Stimulated activated CD4-positive, alpha-beta T cell treated with anti-CD3 and anti-CD28 coated beads, Interleukin-4, amount 100 ng/mL, for 4 hours (primary cell): ENCODE measurements at places on chromosomes 1 and 21.

DNA sequence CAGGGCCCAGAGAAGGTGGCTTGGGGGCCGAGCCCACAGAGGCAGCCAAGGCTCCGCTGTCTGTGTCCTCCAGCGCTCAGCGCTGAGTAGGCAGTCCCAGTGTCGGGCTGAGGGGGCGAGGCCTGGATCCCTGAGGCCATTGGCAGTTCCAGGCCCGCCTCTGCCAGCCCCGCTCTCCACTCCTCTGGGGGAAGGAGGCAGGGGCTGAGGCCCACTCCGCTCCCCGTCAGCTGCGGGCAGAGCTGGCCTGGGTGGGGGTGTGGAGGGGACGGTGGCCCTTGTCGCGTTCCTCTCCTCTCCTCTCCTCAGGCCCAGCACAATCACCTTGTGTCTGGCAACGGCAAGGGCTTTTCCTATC lies 132.8 kb downstream of the CASZ1 start:
- no peak for DNase-seq

GRCh38 chr1:214067397-214067796 lies 79.6 kb downstream of the PROX1 start:
- no peak for DNase-seq

DNA sequence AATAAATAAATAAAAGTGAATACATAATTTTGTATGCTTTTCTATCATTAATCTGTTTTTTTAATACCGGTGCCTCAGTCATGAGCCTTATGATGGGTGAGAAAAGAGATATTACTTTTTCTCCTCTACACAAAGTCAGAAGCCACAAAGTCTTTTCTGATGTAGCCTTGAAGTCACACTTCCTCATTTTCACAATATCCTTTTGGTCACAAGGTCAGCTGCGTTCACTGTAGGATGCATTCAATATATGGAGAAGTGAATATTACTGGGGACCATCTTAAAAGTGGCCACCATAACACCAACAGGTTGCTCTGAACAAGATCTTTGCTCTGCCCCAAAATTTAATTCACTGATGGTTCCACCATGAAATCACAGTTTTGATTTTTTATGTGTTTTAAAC lies 83.3 kb upstream of the TNR start:
- no peak for DNase-seq

DNA sequence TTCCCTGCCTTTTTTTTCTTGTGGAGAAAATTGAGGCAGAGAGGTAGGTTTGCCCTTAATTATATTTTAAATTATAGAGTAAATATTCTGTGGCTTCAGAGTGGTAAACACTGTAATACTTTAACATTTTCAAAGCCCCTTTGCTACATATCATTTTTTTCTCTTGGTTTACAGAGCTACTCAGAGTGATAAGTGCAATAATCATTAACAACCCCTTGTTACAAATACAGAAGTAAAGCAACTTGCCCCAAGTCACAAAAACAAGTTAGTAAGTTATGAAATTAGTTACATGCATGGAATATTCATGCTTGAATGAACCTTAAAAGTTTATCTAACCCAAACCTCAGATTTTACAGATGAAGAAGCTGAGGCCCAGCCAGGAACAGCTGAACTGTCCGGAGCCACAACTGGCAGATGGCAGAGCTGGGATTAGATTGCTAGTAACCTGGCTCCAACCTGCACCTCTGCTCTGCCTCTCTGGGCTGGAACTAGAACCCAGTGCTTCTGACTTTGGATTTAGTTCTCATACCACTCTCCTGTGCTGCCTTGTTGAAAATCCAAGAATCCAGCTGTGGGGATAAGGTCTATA lies 48.7 kb downstream of the TNN start:
- no peak for DNase-seq

DNA sequence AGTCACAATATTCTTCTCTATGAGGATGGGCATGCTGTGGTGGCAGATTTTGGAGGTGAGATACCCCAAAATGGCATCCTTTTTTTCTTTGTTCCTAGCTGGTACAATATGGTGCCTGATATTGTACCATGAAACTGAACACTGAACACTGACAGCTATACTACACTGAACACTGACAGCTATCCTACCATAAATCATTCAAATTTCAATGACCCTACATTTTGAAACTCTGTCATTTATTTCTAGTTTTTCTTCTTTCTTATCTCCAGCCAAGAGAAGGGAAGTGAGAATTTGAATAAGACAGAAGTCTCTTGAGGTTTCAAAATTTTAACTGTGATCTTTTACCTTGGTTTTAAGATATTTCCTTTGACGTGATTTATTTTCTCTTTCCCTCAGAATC lies 76.3 kb downstream of the LRRC53 start:
- DNase-seq: no peak

DNA sequence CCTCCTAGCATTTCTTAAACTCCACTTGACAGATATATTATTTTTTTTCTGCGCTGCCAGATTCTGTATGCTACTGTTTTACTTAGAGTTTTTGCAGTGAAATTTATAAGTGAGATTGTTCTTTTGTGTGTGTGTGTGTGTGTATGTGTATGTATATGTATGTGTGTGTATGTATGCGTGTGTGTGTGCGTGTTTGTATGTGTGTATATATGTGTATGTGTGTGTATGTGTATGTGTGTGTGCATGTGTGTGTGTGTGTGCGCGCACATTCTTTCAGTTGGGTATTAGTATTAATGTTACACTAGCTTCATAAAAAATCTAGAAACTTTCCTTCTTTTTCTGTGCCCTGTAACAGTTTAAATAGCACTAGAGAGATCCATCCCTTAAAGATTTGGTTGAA lies 152.6 kb upstream of the CSF3R start:
- no peak for DNase-seq

DNA sequence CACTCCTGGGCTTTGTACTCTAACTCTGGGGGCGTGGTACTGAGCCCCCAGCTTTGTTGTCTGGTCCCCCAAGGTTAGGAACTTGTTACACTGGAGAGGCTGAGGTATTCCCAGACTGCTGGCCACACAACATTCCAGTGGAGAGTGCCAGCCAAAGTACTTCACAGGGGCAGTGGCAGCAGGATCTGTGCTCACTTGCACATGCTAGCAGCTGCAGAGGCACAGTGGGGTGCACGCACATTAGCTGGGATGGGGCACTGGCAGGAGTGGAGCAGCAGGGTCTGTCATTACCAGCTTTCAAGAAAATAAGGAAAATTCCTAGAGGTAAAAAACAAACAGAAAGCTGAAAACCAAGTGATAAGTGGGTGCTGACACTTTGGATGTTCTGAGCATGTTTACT lies 31.0 kb downstream of the ZNF691 start:
- no peak for DNase-seq

- DNase-seq: no peak
Observed at GRCh38 chr1:205041001-205041715, 1.9 kb upstream of the CNTN2 start.

DNA sequence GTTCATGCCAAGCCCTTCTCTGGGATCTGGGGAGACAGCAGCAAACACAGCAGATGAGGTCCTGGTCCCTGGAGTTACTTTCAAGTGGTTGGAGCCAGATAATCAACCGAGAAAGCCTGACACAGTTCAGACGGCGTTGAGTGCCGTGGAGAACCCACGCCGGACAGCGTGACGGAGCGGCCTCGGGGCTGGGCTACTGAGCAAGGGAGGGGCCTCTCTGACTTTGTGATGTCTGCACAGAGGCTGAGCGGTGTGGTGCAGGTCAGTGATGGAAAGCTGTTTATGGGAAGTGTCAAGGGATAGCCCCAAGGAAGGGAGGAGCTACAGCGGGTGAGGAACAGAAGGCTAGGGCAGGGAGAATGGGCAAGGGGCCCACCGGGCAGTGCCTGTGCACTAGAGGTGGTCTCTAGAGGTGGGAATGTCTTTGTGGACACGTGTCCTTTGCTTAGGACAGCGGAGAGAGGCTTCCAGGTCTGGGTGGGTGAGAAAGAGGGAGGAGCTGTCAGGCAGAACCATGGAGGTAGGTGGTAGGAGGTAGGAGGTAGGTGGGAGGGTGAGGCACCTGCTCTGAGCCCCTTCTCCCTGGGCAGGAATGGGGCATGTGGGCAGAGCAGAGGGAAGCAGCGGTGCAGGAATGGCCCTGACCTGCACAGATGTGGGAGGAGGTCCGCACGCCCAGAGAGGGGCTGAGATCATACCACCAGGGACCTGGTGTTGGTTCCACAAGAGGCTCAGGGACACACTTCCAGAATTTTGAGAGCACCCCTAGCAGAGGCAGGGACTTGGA lies 62.8 kb downstream of the RUNX3 start:
- DNase-seq: no peak

DNA sequence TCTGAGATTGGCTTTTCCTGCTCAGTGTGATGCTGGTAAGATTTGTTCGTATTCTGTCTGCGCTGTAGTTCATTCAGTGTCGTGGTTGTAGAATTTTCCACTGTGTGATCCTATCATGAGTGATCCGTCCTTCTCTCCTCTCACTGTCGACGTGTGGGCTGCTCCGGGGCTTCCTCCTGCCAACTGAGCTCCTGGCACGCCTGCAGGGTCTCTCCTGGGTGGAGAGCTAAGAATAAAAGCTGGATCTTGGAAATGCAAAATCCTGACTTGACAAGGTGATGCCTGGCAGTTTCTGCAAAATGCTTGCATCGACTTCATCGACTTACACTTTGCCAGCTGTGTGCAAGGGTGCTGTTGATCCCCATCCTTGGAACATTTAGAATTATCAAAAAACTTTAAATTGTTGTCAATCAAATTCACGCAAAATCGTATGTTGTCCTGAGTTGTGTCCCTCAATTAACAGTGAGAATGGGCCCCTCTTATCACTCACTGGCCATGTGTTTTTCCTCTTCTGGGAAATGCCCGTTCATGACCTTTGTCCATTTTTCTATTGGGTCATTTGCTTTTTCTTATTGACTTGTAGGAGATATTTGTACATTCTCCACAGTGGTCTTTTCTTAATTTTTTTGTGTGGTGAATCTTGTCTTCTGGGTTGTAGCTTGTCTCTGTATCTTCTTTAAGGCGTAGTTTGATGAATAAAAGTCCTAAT lies 125.5 kb downstream of the CRYAA start:
- DNase-seq: no peak

DNA sequence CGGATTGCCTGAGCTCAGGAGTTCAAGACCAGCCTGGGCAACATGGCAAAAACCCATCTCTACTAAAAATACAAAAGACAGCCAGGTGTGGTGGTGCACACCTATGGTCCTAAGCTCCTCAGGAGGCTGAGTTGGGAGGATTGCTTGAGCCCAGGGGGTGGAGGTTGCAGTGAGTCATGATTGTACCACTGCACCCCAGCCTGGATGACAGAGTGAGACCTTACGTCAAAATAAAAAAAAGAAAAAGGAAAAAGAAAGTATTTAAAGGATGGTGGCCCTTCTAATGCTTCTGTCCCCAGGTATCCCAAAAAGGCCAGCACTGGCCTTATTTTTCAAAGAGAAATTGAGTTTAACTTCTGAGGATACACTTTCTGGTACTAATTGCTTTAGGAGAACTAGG lies 1.7 kb downstream of the IKBKE start:
- DNase-seq: peak; percentile 37

DNA sequence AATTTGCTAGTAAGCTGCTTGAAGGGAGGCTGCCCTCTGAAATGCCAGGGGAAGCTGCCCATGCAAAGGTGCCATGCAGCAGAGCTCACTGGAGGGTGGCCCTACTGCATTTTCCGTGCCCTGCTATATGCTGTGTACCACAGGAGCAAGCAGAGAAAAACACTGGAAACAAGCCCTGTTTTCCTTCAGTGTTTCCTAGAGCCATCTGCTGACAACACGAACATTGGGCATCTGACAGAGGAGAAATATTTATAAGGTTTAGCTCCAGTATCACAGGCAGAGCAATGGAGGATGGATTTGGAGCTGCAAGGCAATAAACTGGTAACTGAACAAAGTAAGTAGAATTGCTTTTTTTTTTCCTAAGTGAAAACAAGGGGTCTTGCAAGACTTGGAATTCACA lies 198.4 kb downstream of the USP25 start:
- DNase-seq: no peak

DNA sequence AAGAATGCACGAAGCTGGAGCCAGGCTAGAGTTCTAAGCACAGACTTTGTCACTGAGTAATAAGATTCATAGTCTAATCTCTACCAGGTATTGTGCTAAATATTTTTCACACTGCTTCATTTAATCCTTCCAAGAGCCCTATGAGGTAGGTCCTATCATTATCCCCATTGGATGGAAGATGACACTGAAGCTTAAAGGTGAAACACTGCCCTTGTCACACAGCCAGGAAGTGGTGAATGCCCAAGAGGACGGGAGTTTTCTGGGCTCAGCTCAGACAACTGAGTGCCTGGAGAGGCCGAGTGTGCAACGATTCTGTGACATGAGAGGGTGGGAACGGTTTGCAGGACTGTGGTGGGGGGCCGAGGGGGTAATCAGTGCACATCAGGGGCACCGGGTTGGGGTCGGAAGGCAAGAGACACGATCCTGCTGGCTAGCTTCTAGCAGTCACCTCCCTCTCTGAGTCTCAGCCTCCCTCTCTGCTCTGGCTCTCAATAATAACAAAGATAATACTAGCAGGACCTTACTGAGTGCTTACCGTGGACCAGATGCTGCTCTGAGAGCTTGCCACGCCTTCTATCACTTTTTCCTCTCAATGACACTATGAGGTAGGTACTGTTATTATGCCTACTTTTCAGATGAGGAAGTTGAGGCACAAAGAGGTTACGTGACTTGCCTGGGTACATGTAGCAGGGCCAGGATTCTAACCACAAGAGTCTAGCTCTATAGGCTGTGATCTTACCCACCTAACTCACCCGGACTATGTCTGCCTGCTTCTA lies 12.4 kb downstream of the KCNQ4 start:
- DNase-seq: no peak

- no peak for DNase-seq
Observed at GRCh38 chr21:37970548-37970947, 54.3 kb upstream of the KCNJ6 start.

DNA sequence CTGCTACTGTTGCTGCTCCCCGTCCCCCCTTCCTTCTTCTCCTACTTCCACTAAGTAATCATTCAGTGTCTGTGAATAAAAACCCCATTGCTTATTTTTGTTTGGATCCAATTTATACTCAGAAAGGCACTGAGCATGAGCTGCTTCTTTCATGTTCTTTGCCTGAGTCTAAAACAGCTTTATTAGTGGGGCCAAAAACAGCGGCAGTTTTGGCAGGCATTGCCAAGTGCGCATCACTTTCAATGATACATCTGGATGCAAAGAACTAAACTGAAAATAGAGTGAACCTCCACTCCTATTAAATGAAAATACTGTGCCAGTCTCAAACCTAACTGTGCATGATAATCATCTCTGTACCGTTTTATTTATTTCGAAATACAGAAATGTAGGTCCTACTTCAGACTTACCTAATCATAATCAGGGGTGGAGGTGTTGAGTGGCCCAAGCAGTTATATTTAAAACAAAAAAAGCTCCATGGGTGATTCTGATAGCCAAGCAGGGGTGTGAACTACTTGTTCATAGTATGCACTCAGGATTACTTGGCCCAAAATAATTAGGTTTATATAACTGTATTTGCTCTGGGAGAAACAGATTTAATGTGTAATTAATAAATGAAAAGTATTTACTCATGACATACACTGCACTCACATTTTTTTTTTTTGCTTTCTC lies 48.4 kb downstream of the NEK7 start:
- DNase-seq: no peak

GRCh38 chr1:231046730-231047395 lies 6.8 kb upstream of the FAM89A start:
- DNase-seq: no peak

GRCh38 chr1:13817906-13818305 lies 117.9 kb downstream of the PRDM2 start:
- no peak for DNase-seq
